ENCODE measurements at places on chromosomes 4 and X. TPM values are rescaled to one million over a fixed set of nuclear protein-coding genes. Genes with fewer than 3 reads are reported as not detected.

DNA sequence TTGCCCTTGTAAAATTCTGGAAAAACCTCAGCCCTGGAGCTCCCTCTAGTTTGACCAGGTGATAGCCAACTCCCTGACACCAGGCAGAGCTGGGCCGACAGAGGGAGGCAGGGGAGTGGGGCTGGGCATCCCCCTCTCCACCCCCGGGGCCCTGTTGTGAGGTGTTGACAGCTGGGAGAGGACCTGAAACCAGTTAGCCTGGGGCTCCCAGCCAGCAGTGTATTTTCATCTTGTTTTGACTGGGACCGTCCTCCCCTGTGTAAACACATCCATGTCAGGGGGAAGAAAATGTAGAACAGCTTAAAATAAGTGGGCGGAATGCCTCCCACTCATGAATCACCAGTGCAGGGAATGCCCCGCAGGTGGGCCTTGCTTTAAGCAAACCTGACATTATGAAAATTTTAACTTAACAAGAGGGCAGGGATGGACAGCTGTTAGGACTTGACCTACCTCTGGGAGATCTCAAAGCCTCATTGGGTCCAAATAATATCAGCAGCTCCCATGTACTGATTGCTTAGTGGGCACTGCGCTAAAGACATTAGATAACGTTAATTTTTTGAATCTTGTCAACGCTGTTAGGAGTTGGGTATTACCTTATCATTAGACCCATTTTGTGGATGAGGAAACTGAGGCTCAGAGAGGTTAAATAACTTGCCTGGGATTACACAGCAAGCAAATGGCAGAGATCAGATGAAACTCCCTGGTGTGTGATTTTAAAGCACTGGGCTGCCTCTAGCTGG, 45.9 kb downstream of the TSC22D3 start:
- DNase-seq = peak; percentile 95

DNA sequence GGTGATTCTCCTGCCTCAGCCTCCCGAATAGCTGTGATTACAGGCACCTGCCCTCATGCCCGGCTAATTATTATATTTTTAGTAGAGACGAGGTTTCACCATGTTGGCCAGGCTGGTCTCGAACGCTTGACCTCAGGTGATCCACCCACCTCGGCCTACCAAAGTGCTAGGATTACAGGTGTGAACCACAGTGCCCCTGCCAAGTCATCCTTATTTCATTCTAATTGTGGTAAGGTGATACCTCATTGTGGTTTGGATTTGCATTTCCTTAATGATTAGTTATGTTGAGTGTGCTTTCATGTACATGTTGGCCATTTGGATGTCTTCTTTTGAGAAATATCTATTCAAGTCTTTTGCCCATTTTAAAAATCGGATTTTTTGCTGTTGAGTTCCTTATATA, 93.0 kb downstream of the USP9X start:
- no peak for DNase-seq

DNA sequence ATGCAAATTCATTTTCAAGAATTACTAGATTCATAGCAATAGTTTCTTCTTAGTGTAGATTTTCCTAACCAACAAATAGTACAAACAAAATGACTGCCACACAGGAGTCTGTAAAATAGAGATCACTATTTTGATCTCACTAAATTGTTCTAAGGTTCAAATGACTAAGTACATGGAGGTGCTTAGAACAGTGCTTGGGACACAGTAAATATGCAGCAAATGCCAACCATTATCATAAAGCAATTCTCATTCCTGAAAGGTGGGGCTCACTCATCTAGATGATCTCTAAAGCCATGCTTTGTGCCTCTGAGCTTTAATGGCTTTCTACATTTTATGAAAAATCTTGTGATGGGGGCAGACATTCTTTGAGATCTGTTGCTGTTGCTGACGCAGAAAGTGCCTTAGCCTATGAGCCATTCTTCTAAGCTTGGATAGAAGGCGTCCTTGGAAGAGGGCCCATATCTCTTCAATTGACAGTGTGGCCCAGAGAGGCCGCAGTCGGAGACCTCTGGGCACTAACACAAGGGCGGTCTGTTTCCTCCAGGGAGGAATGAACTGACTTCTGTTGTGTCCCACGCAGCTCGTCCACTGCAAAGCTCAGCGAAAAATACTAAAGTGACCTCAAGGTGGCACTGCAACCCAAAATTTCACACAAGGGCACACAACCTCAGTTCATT, 23.5 kb downstream of the TLR10 start:
- peak; percentile 49 for DNase-seq

DNA sequence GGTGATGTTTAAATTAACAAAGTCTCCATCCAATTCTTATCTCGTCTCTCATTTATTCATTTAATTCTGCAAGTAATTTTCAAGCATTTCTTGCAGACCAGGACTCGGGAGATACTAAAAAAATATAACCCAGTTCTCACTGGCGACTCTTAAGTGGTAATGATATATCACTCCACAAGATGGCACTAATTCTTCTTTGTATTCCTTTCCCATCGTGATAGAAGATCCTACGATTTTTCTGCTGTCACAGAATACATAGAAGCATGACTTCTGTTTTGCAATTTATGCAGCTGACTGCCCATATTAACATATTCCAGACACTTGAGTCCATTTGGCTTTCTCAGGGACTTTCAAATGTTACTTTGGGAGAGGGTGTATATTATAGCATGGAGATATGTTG, 64.0 kb upstream of the FGF13 start:
- peak; percentile 33 for DNase-seq

DNA sequence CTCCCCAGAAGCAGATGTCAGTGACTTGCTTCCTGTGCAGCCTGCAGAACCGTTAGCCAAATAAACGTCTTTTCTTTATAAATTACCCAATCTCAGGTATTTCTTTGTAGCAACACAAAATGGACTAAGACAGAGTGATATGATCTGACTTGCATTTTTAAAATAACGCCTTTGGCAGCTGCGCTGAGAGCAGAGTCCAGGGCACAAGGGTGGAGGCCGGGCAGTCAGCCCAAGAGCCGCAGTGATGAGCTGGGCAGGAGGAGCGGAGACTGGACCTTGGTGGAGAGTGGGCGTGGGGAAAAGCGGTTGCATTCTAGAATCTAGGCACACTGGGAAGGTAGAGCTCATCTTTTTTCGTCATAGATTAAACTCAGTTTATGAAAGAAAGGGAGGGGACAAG, 56.5 kb upstream of the ACSL1 start:
- DNase-seq = no peak

GRCh38 chr4:152161676-152162330, 374.1 kb downstream of the FBXW7 start:
- no peak for DNase-seq

- DNase-seq = peak; percentile 60
Observed at GRCh38 chrX:3811331-3812311, 98.2 kb upstream of the PRKX start.

DNA sequence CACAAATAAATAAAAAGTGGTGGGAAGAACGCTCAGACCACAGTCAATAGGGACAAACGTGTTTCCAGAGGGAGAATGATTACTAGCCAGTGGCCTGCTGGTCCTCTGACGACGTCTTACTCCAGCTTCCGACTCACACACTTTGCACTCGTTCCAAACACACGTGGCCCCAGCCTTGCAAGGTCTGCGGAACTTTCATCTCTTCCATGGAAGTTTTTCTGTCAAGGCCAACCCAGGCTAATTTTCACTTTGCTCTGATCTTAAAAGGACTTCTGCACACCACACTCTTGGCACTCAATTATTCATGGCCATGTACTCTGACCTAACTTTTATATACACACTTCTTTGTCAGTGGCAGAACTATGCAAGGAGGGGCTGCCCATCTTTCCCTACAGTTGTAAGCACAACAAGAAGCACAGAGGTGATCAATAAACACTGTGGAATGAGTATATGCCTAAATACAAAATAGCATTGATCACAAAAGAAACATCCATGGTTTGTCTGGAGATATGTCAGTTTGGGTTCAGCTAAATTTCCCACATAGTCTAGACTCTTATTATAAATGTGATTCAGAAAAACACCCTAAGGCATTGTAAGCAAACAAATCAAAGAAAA, 69.4 kb downstream of the STX18 start:
- no peak for DNase-seq

DNA sequence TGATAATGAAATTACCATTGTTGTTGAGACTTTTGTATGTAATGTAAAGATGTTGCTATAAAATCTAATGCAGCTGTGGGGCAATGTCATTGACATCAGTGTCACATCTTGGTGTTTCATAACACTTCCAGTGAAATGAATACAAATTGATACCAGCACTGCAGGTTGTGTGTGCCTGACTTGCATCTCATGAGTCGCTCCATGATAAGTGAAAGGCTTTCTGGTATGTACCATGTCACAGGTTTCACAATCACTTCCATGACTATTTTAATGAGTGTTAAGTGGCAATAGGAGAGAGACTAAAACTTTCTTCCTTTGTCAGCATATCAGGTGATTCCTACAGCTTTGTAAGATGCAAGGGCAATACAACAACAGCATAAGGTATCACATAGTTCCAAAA, 94.4 kb downstream of the ABCB7 start:
- peak; percentile 22 for DNase-seq

- peak; percentile 68 for DNase-seq
Observed at GRCh38 chr4:116925900-116926457, 159.4 kb downstream of the TRAM1L1 start.

DNA sequence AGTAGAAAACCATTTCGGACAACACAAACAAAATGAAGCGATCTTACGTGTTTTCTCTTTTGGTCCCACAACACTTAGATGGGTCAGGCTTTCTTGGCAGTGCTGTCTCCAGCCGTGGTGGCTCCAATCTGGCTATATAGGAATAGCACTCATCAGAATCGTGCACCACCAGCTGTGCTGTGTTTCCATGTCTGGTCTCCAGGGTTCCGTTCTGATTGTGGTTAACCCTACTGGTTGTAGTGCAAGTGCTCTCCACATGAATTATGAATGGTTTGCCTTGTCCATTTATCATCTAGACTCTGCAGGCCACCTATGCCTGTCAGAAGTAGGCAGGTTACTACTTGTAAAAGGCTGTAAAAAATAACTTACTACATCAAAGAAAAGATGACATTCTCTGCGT, 536.3 kb downstream of the IQCM start:
- DNase-seq = no peak

GRCh38 chr4:125104616-125105015, 210.1 kb upstream of the FAT4 start:
- DNase-seq = no peak

Gene RPL34
- total RNA-seq = 803 TPM

Gene UGT2B17
- not detected for total RNA-seq

Gene PQBP1
- 74.8 TPM for total RNA-seq

Gene ETDB
- not detected for total RNA-seq

Gene IDUA
- total RNA-seq = 14.9 TPM

Gene TXK
- total RNA-seq = 0.67 TPM

Gene SLC39A8
- 20.4 TPM for total RNA-seq

All from cardiac muscle cell (in vitro differentiated cells and primary cell).